ENCODE measurements at places on chromosomes 7 and 10.

DNA sequence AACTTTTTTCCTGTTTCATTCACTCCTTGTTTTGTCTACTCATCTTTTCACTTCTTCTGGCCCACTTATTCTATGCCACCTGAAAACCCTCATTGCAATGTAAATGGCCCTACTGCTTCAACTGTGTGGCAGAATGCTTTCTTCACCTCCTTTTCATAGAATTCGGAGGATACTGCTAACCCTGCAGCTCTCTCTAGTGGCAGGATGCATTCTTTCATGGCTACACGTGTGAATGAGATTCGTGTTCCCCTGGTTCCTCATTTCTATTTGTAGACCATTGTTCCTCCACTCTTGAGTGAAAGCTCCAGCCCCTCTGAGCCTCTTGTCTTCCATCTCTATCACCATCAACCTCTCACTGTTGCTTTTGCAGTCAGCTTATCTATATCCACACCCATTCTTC lies 20.9 kb upstream of the CYP26C1 start:
- DNase-seq, result peak; percentile 52

GRCh38 chr10:44716470-44717015 lies 194.6 kb upstream of the TMEM72 start:
- DNase-seq, result no peak

DNA sequence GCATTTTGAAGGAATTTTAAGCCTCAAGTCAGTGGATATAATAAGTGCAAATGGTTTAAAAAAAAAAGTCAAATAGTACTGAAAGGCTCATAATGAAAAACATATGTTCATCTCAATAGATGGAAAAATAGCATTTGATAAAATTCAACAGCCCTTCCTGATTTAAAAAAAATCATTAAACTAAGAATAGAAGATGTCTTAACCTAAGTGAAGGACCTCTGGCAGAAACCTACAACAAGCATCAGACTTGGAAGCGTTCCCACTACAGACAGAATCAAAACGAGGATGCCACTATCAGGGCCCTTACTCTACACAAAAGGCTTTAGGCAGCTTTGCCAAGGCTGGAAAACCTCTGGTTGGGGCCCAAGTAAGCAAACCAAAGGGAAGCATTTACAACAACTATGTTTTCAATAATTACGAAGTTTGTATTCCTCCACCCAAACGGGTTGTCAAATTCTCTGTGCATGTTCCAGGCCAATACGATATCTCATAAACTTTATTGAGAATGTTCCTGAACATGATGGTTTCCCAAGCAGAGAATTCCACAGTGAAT lies 45.1 kb downstream of the CYTH3 start:
- DNase-seq, result peak; percentile 79

DNA sequence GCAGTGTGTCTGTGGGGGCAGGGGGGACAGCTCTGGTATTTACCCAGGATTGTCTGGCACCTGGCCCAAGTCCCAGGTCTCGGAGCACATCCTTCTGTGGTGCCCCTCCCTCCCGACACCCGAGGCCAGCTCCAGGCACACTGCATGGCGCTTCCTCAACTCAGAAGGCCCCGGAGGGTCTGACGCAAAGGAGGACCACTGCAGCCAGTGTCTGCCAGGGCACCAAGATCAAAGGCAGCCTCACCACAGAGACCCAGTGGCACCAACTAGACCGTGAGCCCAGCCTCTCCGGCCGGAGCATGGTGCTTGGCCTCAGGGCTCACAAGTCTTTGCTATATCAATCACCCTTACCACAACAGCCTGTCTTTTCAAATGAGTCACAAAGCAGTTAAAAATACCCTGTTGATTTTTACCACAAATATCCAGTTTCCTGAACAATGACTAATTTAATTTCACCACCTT lies 99.3 kb upstream of the DDC start:
- DNase-seq, result peak; percentile 84

GRCh38 chr10:22652988-22653481 lies 61.3 kb downstream of the PIP4K2A start:
- no peak for DNase-seq

GRCh38 chr7:952548-953441 lies 1.7 kb downstream of the ADAP1 start:
- DNase-seq, result no peak

DNA sequence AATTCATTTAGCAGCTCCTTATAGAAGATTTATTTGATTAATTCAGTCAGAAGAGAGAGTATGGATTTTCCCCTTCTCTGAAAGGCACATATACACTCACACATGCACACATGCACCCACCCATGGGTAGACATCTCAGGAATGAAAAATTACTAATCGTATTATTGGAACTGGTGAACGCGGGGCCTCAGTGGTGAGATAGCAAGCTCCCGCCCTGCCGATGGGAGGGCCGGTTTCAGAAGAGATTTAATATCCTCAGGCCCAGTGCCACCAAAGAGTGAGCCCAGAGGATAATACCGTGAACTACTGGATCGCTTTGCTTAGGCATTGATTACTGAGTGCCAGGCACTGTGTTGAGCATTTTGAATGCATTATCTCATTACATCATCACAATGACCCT lies 38.0 kb upstream of the EMX2 start:
- no peak for DNase-seq

- DNase-seq, result peak; percentile 89
Measured at GRCh38 chr10:99667108-99667751, 7.9 kb downstream of the ENTPD7 start.

DNA sequence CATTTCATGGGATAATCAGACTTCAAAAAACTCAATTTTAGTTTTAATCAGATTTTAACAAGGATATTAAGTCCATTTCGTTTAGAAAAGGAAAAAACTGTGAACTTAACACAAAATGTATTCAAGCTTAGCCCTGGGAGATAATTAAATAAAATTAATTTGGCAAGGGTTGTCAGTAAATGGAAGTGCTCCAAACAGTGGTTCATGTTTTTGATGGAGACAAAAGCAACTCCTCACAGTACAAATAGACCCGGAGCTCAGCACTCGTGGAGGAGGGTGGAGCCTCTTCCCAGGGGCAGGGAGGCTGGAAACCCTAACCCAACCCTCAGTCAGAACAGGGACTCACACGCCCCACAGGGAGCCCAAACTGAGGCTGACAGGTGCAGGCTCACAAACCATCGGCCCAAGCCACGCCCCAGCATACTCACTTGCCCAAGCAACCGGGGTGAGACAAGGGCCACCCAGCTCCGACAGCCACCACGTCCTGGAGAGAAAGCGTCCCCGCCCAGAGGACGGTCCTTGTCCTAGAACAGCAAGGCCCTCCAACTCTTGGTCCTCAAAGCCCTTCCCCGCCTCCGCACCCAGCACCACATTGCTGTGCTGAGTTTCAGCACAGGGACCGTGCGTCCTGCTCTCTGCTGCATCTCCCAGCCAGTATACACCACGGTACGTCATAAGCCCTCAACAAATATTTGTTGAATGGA lies 39.8 kb downstream of the MAD1L1 start:
- DNase-seq, result no peak

All from fibroblast of mammary gland (primary cell).